ENCODE measurements at places on chromosomes 5 and 9. TPM values are rescaled to one million over a fixed set of nuclear protein-coding genes. Genes with fewer than 3 reads are reported as not detected.

Gene ENTPD8
- total RNA-seq: not detected

Gene PCDHB3
- total RNA-seq: 0.99 TPM

- no peak for DNase-seq
Observed at GRCh38 chr9:2473681-2474080, 147.9 kb upstream of the VLDLR start.

DNA sequence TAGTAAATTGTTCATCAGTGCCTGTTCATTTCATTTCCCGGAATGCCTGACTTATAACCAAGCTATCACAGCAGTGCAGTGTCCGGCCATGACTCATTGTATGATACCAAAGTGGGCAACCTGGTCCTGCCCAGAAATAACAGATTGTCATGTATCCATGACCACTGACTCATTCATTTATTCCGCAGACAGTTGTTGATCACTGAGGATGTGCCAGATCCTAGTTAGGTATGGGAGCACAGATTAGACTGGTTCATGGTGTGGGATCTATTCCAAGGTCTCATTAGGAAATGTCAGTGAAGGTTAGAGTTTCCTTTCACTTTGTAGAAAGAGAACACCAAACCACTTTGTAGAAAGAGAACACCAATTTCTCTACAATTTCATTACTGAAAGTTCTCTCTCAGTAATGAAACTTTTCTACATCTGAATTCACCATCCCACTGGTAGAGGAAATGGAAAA, 8.7 kb downstream of the NREP start:
- DNase-seq: no peak

DNA sequence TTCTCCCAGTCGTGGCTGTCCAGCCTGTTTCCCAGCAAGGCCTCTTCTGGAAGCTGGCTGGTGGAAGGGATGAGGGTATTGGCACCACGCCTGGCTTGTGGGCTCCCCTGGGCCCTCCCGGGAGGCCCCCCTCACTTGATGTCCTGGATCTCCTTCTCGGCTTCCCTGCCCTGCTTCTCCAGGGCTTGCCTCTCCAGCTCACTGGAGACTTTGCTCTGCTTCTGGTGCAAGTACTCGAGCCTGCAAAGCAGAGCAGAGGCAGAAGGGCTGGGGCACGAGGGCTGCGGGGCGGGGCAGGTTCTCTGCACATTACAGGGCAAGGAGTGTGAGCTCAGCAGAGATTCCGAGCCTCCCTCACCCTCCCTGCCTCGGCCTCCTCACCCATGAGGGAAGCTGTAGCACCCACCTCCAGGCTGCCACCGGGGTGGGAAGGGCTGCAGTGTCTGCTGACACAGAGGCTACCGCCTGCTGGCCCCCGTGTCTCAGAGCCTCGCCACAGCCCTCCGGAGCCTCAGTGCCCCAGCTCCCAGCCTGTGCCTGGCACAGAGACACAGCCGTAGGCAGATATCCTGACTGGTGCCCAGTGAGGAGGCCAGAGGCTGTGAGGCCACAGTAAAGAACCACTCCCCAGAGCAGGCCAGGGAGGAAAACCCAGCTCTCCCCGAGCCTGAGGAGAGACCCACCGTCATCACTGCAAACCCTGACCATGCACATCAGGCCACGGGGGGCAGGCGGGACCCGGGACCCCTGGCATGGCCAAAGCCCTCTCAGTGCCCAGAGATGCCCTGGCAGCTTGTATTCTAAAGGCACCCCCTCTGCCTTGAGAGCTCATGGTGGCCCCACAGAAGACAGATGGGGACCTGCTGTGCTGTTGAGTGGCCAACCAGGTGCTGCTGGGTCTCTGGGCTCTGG, 7.2 kb downstream of the SNAPC4 start:
- no peak for DNase-seq

Measured in left ventricle myocardium superior (tissue), 1 donor.